ENCODE measurements at places on chromosomes 7 and 10.

DNA sequence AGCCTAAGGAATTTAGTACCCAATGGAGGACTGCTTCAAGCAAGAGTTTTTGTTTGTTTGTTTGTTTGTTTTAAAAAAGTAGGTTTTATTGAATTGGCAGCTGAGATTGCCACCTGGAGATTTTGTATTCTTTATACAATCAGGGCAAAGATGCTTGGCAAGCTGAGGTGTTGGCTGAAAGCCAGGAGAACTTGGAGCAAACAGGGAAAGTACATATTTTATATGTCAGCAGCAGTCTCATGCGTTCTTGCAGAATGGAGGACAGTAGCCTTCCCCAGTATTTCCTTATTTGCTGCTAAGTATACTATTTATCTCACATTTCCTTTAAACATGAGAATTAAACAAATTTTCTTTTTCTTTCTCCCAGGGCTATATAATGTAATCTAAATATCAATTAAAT, 22.6 kb upstream of the ICA1 start:
- DNase-seq, result no peak

DNA sequence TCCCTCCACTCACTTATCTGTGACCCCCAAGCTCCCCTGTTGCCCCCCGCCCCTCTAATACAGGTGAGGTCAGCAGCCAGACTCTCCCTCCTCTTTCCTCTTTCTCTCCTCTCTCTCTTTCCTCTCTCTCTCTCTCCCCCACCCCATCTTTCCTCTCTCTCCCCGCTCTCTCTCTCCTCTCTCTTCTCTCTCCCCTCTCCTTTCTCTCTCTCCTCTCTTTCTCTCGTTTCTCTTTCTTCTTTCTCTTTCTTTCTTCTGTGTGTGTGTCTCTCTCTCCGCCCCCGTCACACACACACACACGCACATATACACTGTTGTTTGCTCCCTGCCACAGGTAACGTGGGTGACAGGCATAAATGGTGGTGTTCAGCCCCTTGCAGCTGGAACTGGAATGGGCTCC, 37.2 kb upstream of the PSMG3 start:
- DNase-seq, result no peak

- no peak for DNase-seq
Observed at GRCh38 chr10:95289003-95289920, 1.5 kb downstream of the PDLIM1 start.

DNA sequence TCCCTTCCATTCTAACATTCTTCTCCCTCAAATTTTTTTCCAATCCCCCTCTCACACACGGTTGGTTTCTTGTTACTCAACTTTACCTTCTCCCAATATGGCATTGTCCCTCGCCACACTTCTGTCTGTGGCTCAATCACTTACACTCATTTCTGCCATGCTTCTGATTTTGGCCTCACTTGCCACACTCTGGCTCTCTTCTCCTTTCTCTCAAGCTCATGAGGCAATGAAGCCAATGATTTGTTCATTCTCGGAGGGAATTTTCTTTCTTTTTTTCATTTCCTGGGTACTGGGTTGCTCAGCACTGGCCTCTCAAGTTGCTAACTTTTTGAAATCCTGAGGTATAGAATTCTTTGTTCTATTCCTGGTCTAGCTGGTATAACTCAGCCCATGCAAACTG, 4.0 kb upstream of the MYOZ1 start:
- DNase-seq, result no peak

- no peak for DNase-seq
Observed at GRCh38 chr7:112421666-112422486, 28.4 kb upstream of the IFRD1 start.

DNA sequence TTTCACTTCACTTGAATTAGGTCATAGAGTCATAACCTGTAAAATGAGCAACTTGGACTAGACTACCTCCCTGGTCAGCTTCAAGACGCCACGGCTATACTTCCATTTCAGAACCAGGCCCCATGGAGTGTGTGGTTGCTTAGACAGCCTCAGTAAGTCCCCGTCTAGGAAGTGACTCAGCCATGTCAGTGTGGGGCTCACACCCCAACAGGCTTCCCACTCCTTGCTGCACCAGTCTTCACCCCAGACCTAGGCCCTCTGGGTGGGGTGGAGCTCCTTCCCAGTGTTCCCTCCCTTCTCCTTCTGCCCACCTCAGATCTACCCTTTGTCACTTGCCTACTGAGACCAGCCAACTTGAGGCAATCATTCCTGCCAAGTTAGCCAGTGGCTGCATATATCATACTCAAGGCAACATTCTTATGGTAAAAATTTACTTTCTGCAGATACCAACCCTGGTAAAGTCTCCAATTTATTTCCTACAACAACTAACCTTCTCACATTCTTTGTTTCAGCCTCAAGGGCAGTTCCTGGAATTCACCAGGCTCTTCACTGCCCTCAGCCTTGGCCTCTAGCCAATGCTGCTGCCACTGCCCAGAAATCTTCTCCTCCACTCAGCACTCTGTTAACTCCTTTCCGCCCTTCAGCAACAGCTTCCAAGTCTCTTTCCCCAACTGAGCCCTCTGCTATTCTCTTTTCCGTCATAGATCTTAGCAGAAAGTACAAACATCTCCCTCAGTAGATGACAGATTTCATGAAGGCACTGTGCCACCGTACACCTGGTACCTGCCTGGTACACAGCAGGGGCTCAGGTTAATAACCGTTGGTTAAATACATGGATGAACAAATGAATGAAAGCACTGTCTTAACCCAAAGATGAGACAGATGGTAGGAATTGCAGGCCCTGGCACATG, 31.3 kb upstream of the ZNRF2 start:
- DNase-seq, result no peak

Data from stimulated activated CD4-positive, alpha-beta T cell treated with anti-CD3 and anti-CD28 coated beads, Interleukin-15, amount 100 ng/mL, for 24 hours (primary cell).